ENCODE measurements at places on chromosomes 12 and 14.

- DNase-seq = no peak
These were observed 13.8 kb downstream of the VASH1 start for GRCh38 chr14:76774821-76775694.

DNA sequence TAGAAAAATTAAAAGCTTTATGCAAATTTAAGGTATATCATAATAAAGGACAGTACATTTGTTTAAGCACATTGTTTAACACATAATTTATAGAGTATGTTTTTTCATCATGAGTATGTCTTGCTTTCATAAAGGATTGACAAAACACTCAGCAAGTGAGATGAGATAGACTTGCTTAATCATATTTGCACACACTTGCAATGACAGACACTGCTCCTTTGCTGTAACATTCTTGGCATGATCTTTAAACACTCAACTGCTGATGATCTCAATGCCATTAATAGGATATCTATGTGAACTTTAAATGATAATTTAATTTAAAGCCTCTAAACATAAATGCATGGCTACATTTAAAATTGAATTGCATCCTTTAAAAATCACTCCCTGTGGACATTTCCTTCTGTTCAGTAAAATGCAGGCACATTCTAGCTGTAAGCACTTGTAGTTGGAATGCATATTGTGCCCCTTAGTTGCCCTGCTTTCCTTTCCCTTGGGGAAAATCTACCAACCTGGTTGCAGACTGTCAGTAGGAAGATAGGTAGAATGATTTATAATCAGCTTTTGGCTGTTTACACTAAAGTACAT lies 979.0 kb downstream of the TMTC2 start:
- no peak for DNase-seq

- peak; percentile 74 for DNase-seq
These were observed 8.6 kb downstream of the SETD1B start for GRCh38 chr12:121812320-121812871.

- no peak for DNase-seq
These were observed 155.3 kb upstream of the ATP2B1 start for GRCh38 chr12:89863968-89864367.

GRCh38 chr12:63918800-63919300 lies 74.3 kb downstream of the SRGAP1 start:
- DNase-seq = peak; percentile 96

- DNase-seq = no peak
These were observed 296.6 kb upstream of the PRICKLE1 start for GRCh38 chr12:42886160-42886559.

DNA sequence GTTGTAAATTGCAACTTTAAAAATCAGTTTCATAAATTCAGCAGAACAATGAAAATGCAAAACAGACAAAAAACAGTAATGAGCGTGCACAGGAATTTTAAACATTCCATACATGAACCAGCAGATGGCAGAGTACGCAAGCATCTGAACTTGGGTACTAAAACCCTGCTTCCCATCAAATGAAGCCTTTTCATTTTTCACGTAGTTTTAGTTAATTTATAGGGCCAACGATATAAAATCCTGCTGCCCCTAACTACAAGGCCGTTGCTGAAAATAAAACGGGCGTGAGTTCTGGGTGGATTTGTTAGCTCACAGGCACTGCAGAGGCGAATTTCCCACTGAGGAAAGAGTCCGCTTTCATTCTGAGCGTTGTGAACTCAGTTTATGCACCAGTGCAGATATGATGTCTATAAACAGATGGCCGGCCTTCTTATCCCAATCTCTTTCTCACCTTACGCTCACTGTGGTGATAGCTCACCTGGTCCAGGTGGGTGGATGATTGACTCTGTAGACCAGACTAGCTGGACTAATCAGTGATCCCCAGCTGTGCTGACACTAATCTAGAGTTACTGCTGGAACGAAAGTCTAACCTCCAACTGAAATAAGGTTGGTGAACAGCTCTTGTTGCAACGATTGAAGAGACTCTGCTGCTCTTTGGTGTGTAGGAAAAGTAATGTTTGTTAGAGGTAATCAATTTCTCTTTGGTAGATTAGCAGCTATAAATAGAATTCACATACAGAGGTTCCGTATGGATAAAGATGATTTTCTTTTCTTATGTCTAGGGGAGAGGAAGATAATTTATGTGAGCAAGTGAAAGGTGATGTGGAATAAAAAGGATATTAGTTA lies 89.2 kb downstream of the PDZRN4 start:
- DNase-seq = peak; percentile 21

Data from EL (cell line).